NCI-H1105 (cell line): ENCODE measurements at places on chromosomes 12 and 14.

DNA sequence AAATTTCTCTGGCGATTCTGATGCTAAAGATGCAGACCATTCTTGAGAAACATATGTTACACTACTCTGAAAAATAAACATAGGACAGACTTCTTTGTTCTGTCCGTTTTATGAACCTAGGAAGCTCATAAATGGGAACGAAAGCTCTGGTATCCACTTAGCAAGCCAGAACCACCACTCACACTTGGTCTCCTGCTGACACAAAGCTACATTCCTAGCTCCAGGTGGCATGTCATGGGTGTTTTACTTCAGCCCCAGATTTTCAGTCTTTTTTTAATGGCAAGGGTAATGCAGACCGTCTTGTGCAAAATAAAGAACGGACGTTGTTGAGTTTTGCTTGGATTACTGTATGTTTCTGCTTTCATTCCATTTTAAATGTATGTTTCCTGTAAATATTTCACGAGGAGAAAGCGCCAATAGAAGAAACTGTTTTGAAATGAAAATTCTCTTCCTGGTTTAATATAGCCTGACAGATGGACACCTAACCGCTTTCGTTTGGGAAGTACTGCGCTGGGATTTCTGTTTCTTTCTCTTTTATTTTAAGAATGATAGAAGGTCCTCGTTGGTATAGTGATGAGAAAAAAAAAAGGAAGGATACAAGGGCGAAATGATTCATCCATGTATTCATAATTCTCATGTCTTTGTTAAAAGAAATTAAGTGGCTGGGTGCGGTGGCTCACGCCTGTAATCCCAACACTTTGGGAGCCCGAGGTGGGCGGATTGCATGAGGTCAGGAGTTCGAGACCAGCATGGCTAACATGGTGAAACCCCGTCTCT is 871 bp upstream of the COQ5 start:
- DNase-seq = no peak

DNA sequence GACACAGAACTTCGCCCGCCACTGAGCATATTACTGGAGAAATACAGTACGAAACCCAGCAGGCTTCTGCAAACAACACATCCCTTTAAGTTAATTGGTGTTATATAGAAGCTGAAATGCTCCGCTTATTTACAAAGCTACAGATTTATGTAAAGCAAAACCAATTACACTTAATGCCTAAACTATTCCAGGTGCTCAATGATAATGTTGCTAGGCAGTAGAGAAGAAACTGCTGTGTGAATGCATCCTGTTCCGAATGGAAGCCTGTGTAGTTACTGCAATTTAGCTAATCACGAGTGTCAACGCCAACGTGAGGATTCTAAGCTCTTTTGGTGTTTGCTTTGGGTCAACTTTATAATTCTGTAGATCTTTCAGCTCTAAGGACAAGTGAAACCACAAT is 89.8 kb downstream of the SLC15A5 start:
- peak; percentile 73 for DNase-seq

- no peak for DNase-seq
Observed at GRCh38 chr12:89225401-89225800, 126.9 kb downstream of the DUSP6 start.

DNA sequence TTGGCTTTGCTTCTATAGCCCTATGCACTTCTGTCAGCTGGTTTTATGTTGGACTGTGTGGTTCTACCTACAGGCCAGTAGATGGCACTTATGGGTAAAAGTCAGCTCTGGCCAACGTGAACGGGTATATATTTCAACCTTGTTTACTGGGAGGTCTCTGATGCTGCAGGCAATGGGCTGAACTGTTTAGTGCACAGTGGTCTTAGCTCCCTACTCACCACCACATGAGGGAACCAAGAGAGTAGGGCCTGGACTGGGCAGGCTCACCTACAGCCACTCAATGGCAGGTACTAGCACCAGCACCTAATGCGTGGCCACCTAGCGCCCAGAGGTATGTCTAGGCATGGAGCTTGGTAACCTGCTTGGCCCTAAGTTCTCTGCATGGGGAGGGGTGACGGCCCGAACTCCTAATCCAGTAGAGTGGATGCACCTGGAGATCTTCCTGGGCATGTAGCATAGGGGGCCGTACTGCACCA is 481.8 kb downstream of the TMEM117 start:
- peak; percentile 27 for DNase-seq

GRCh38 chr14:106691601-106692291 is 1165.4 kb downstream of the TMEM121 start:
- DNase-seq = no peak

- no peak for DNase-seq
Observed at GRCh38 chr14:102464846-102465341, 44.7 kb downstream of the ANKRD9 start.

GRCh38 chr14:94024549-94024948 is 1.6 kb upstream of the OTUB2 start:
- no peak for DNase-seq

GRCh38 chr12:4388032-4388431 is 8.5 kb upstream of the FGF23 start:
- DNase-seq = no peak

GRCh38 chr14:74324931-74325361 is 22.2 kb upstream of the ABCD4 start:
- peak; percentile 20 for DNase-seq

DNA sequence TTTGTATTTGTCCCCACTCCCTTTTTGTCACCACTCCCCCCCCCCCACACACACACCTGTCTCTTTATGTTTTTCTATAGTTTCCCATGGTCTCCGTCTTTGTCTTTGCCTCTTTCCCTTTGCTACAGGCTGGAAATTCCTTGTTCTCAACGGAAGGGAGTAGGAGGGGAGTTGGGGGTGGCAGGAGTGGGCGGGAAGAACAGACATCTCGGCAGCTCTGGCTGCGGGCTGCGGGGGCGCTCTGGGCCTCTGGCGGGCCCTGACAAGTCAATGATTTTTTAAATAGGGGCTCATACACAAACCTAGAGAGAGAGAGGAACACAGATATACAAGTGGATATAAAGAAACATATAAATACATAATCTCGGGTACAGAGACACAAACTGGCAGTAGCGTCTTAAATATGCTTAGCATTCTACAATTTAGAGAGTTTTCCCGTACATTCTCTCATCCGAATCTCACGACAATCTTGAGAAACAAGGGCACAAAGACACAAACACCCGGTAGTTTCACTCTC is 2.4 kb upstream of the NAB2 start:
- DNase-seq = peak; percentile 33

DNA sequence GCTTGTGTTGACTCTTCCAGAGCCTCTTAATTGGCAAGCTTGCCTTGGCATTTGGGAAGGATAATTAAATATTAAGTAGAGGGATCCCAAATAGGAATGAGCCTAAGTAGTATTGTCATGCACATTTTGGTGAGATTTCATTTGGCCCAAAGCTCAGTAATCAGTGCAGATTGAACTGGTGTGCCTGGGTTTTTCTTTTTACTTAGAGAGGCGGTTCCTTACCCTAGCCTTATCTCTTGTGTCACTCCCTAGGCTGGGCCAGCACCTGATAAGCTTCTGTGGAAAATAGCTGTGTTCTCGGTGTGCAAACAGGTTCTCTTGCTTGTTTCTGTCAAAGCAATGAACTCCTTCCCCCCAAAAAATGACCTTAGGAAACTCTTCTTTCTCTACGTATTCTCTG is 9.3 kb upstream of the B4GALNT3 start:
- DNase-seq = no peak

DNA sequence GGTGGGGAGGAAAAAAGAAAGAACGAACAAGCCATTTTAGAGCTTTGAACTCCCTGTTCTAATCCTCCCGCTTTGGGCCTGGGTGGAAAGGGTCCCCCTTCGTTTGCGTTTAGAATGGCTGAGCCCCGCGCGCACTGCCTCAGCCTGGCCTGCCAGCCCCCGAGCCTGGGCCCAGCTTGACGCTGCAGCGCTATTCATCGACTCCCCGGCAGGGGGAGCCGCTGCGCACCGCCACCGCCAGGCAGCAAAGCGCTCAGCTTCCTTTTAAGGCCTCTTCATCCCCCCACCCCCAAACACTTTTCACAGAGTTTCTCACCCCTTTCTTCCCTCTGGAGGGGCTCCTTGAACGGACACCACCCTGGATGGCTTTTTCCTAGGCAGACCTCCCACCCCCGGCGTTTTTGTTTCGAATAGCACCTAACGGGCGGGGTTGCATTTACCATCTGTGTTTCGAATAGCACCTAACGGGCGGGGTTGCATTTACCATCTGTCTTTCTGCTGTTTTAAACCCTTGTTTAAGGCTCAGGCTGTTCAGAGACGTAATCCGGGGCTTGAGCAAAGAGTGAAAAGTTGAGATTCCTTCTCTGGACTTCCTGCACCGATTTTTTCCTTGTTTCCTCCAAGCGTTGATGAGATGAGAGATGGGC is 56.4 kb upstream of the PIWIL1 start:
- DNase-seq = no peak

- DNase-seq = no peak
Observed at GRCh38 chr12:93376436-93377251, 1.1 kb upstream of the NUDT4 start.

- no peak for DNase-seq
Observed at GRCh38 chr12:46373301-46374296, 1.0 kb upstream of the SLC38A2 start.

- no peak for DNase-seq
Observed at GRCh38 chr12:24797901-24798300, 151.0 kb downstream of the BCAT1 start.

DNA sequence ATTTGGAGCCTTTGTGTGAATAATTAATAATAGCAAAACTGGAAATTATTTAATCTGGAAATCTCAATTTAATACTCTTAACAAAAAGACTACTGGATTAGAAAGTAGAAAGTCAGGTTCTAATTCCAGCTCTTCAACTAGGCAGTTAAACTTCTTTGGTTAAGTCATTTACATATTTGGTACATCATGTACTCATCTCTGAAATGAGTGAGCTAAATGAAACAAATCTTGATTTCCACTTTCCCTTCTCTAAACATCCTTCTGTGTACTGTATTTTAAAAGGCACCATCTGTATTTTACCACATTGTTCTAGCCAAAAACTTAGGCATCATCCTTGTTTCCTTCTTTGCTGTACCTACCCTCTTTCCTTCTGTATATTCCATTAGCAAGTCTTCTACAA is 26.9 kb downstream of the CRADD start:
- no peak for DNase-seq

- no peak for DNase-seq
Observed at GRCh38 chr12:109951136-109951535, 45.0 kb downstream of the GIT2 start.

DNA sequence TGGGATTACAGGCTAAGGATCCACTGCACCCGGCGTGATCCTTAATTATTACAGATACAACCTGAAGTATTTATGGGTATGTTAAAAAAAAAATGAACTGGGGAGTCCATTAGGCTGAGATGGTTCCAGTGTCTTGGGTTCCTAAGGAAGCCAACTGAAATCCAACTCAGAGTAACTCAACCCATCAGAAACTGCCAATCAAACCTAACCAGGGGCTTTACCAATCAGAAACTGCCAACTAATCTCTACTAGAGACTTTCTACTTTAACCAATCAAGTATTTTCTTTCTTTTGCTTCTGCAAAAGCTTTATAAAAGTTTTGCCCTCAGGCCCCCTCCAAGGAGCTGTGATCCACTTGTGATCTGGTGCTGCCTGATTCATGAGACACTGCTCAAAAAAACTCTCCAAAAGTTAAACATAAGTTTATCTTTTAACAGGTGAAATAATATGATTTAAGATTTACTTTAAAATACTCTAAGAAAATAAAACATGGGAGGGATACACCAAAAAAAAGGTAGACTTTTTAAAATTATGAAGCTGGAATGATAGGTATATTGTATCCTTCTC is 88.0 kb downstream of the ACADS start:
- no peak for DNase-seq

DNA sequence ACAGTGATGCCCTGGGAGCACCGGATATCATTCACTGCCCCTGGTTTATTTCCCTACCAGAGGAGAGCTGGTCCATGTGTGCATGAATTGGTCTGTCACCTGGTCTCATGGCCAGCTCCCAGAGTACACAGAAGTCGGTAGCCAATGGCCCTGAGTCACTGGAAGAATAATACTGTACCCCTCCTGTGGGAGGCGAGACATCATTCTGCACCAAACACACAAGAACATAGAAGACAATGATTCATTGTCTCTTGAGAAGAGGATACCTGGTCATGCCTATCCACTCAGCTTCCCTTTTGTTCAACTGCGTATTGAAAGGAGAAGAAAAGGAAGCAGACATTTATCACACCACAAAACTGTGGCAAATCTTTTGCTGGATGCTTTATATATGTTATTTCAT is 216.2 kb downstream of the DPF3 start:
- DNase-seq = no peak

DNA sequence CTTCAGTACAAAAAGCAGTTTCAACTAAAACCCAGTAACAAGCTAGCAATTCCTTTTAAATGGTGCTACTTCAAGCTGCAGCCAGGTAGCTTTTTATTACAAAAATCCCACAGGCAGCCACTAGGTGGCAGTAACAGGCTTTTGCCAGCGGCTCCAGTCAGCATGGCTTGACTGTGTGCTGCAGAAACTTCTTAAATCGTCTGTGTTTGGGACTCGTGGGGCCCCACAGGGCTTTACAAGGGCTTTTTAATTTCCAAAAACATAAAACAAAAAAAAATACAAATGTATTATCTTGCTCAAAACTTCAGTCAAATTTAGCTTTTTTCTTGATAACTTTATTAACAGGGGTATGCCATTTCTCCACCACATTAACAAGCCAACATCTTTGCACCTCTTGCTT is 3.6 kb upstream of the CLEC4E start:
- DNase-seq = peak; percentile 63

GRCh38 chr14:29311983-29312382 is 545.4 kb downstream of the FOXG1 start:
- no peak for DNase-seq

DNA sequence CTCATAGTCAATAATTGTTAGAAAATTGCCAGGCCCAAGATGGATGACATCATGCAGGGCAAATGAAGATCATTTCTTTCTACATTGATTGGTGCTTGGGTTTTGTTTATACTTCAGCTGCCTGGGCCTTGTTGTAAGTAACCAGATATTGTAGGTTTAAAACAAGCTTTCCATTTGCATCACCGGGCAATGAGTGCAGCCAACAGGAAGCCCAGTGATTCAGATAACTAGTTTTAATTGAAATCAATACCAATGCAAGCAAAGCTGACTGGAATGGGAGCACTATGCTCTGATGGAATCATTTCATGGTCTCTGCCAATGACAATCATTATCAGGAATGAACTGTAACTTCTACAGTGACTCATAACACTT is 279.3 kb downstream of the DUSP6 start:
- DNase-seq = no peak

- DNase-seq = no peak
Observed at GRCh38 chr14:50726372-50727107, 58.4 kb upstream of the SAV1 start.

DNA sequence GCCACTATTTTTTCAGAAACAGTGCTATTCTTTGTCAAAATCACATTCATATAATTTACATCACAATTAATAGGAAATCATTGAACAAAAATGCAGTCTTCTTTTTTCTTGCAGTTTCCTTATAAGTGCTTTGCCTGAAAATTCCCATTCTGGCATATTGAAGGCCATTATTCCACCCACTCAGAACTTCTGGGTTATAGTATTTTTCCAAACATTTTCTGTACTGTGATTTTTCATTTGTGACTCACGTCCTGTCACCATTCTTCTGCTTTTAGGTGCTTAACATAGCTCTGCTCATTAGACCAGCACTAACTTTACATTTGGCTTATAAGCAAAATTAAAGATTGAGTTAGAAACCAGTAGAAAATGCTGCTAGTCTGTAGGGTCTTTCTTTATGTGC is 241.0 kb upstream of the NPAS3 start:
- DNase-seq = no peak
